ENCODE measurements at places on chromosomes 4 and X. TPM values are rescaled to one million over a fixed set of nuclear protein-coding genes. Genes with fewer than 3 reads are reported as not detected.

PROM1 gene
- total RNA-seq = 8.2 TPM

MYOZ2 gene
- 21.2 TPM for total RNA-seq

LANCL3 gene
- 0.39 TPM for total RNA-seq

MRFAP1 gene
- total RNA-seq = 99.1 TPM

F8 gene
- total RNA-seq = 3.1 TPM

GPM6B gene
- total RNA-seq = 17.5 TPM

DNA sequence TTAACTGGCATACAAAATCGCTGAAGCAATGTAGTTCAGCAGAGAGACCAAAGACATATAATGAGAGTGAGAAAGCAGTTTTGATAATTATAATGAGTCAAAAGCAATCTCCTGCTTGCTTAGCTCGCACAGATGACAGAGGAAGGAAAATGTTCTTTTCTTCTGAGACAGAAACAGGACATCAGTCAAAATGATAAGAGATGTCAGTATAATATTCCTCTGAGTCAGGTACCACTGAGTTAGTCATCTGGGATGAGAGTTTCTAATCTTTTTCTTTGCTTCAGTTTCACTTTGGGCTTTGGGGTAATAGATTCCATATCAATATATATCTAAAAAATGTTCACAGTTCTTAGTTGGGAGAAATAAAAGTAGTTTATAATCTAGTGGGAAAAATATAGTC lies 387.2 kb downstream of the PCDH7 start:
- no peak for DNase-seq

- no peak for DNase-seq
Observed at GRCh38 chr4:84673475-84674240, 90.7 kb downstream of the CDS1 start.

- no peak for DNase-seq
Observed at GRCh38 chrX:80174925-80175574, 160.5 kb downstream of the TBX22 start.

DNA sequence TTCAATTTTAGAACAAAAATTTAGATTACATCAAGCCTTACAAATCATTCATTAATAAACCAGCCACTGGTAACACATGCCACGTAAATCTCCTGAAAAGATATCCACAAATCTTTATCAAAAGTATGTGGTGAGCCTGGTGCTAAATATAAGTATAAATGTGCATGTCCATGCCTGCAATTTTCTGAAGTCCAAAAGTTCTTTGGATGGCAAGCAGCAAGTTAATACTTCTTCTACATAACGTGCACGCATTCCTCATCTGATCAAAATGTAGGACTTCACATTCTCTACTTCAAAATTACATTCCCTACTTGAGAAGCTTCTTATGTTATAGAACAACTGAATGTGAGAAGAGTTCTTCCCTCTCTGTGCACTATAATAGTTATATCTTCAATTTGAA lies 49.8 kb downstream of the HHIP start:
- no peak for DNase-seq

DNA sequence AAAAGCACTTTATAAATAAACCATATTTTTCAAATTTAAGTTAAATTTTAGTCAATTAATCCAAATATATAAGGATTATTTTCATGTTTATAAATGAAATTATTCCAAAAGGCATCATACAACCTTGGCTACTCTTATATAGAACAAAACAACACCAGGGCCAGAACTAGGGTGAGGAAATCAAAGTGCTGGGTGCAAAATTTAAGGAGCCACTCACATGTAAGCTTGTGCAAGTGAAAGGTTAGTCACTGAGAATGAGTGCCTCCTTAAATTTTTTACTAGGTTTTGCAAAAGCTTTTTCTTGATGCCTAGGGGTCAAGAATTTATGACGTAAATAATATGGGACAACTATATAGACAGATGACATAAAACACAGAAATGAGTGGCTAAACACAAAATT lies 83.4 kb upstream of the COX18 start:
- no peak for DNase-seq

DNA sequence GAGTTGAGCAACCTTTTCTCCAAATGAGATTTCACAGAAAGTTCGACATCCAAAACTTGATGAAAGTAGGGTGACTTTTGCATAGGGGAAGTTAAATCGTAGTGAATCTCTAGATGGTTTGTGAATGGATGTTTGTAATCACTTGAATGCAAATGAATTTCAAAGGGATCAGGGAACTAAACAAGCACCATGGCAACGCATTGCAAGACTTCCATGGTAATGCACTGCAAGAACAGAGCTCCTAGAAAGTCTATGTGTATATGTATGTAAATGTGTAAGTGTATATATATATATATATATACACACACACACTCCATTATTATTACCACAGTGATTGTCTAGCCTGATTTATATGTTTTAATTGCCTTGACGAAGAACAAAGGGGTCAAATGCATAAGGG lies 27.3 kb downstream of the INTS6L start:
- no peak for DNase-seq

GRCh38 chrX:112266136-112266535 lies 183.6 kb upstream of the TRPC5 start:
- no peak for DNase-seq

GRCh38 chr4:64784125-64784524 lies 374.9 kb upstream of the TECRL start:
- DNase-seq = no peak

- DNase-seq = no peak
Observed at GRCh38 chrX:29547877-29548276, 667.5 kb upstream of the MAGEB2 start.

DNA sequence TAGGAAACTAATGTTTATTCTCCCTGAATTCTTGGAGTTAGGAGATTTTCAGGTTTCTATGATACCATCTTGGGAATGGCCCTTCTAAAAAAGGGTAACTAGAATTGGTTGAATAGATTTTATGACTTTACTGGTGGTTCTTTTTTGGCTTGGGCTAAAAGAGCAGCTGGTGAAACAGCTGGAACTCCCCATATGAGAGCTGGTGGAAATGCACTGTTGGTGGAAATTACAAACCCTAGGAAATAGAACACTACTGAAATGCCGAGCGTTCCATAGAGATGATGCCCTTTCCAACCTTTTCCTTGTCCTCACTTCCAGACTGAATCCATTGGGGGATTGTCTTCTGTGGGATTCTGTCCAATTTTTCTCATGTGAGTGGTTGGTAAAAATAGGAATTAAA lies 139.5 kb downstream of the STIM2 start:
- no peak for DNase-seq

GRCh38 chr4:140227286-140227685 lies 73.3 kb upstream of the MAML3 start:
- DNase-seq = no peak

DNA sequence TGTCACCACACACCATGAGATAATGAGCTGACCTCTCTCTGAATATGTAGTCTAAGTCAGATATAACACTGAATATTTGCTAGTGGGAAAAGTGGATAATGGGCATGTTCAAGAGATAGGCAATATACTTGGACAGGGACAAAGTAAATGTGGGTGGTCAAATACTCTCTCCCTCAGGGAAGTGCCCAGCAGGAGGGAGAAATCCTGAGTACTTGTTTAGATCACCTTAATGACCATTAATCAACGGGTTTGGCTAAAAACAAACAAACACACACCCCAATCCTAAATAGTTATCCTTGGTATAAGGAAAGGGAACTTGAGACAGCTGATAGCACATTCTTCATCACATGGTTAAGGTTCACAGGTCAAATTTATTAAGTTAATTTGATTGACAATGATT lies 933.5 kb downstream of the C4orf33 start:
- DNase-seq = no peak

DNA sequence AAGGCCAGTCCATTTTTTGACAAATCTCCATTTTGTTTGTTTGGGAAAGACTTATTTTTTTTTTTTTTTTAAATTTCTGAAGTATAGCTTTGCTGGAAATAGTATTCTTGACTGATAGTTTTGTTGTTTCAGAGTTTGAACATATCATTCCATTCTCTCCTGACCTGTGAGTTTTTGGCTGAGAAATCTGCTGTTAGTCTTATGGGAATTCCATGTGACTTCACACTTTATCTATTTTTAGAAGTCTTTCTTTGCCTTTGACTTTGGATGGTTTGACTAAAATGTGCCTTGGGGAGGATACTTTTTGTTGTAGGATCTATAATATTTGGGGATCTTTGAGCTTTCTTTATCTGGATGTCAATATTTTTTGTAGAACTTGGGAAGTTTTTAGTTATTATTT lies 10.7 kb upstream of the ADAM29 start:
- no peak for DNase-seq

- DNase-seq = no peak
Observed at GRCh38 chr4:148565801-148566200, 123.6 kb upstream of the NR3C2 start.

- DNase-seq = no peak
Observed at GRCh38 chr4:31351695-31352094, 631.5 kb downstream of the PCDH7 start.
